Vein endothelial cell (primary cell): ENCODE measurements at places on chromosomes 12 and 14. TPM values are rescaled to one million over a fixed set of nuclear protein-coding genes. Genes with fewer than 3 reads are reported as not detected.

Gene CLEC2D
- total RNA-seq = 0.98 and 2.0 TPM in 2 replicates

Gene CLEC7A
- total RNA-seq = not detected in 2 replicates

Gene NRIP2
- not detected in 2 replicates for total RNA-seq

Gene KCNH3
- under 0.01 TPM in 1 of 2 replicates, not detected in the other for total RNA-seq

Gene B3GNT4
- under 0.01 TPM in 1 of 2 replicates, not detected in the other for total RNA-seq

Gene RDH12
- total RNA-seq = not detected in 2 replicates

Gene PPM1H
- total RNA-seq = 2.3 and 4.3 TPM in 2 replicates

Gene TCL1B
- total RNA-seq = not detected in 2 replicates

Gene SLC35E3
- total RNA-seq = 4.2 and 5.0 TPM in 2 replicates
